CD4-positive, CD25-positive, alpha-beta regulatory T cell (primary cell): ENCODE measurements at places on chromosomes 2 and 18. TPM values are rescaled to one million over a fixed set of nuclear protein-coding genes. Genes with fewer than 3 reads are reported as not detected.

DNA sequence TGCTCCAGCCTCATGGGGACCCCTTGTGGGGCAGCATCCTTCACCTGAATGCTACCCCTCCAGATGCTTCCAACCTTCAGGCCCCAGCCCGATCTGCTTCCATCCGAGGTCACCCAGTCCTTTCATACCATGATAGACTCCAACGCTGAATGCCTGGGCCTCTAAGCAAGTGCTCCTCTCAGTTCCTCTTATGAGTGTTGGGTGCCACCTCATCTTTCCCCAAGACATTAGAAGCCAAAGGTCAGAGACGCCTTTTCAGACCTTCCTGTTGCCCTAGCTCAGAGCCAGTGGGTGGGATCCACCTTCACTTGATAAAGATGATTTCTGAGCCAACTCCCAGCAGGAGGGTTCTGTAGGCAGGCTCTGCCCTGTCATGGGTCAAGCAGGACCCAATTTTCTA is 174.5 kb upstream of the MGAT5 start:
- no peak overlapping the region for H3K27ac ChIP-seq
- no peaks in the 10 kb centered on the region for H3K4me1 ChIP-seq
- no peak for DNase-seq
- peaks cover 3% of the 10 kb centered on the region for H3K27me3 ChIP-seq
- no peak overlapping the region for H3K4me3 ChIP-seq
- H3K36me3 ChIP-seq, result no peaks in the 10 kb centered on the region

- H3K27me3 ChIP-seq, result no peaks in the 10 kb centered on the region
- no peak for DNase-seq
- no peak overlapping the region for H3K4me3 ChIP-seq
- no peak overlapping the region for H3K27ac ChIP-seq
- no peaks in the 10 kb centered on the region for H3K4me1 ChIP-seq
Observed at GRCh38 chr2:11856095-11856494, 109.7 kb downstream of the LPIN1 start.

DNA sequence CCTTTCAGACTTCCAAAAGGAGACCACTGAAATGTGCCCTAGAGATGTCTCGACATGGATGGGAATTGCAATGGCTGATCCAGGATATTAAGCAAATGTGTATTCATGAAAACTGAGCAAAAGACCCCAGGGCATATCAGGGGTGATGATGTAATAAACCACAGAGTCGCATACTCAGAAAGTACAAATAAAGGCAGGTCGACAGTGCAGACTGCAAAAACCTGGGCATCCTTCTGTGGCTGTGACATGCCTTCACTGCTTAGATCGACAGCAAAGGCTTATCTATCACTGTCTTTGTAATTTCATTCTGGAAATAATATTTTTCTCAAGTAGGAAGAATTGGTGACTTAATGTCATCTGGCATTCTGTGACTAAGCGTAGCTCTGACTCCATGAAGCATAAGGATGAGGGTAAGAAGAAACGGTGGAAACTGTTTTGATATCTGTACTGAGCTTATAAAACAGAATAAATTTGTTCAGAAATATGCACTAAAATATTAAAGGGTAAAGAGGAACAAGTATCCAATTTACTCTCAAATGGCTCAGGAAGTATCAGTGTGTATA is 115.6 kb upstream of the NRP2 start:
- no peak for DNase-seq
- no peaks in the 10 kb centered on the region for H3K36me3 ChIP-seq
- no peak overlapping the region for H3K27ac ChIP-seq
- H3K27me3 ChIP-seq, result no peaks in the 10 kb centered on the region
- no peaks in the 10 kb centered on the region for H3K4me1 ChIP-seq

DNA sequence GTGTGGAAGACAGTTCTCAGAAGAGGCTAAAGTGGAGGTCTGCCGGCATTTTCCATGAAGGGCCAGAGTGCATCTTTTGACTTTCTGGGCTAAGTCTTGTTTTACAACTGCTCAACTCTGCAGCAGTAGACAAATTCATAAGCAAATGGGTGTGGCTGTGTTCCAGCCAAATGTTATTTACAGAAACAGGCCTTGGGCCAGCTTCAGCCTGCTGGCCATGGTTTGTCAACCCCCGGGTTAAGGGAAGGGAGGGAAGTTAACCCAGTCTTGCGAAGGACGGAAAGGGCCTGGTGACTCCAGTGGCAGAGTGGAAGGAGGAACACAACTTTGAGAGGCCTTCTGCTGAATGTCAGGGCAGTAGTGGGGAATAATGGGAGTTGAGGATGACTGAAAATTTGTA is 34.3 kb upstream of the NCKAP5 start:
- no peak for DNase-seq
- H3K4me3 ChIP-seq, result no peak overlapping the region
- no peaks in the 10 kb centered on the region for H3K4me1 ChIP-seq
- no peaks in the 10 kb centered on the region for H3K27me3 ChIP-seq

DNA sequence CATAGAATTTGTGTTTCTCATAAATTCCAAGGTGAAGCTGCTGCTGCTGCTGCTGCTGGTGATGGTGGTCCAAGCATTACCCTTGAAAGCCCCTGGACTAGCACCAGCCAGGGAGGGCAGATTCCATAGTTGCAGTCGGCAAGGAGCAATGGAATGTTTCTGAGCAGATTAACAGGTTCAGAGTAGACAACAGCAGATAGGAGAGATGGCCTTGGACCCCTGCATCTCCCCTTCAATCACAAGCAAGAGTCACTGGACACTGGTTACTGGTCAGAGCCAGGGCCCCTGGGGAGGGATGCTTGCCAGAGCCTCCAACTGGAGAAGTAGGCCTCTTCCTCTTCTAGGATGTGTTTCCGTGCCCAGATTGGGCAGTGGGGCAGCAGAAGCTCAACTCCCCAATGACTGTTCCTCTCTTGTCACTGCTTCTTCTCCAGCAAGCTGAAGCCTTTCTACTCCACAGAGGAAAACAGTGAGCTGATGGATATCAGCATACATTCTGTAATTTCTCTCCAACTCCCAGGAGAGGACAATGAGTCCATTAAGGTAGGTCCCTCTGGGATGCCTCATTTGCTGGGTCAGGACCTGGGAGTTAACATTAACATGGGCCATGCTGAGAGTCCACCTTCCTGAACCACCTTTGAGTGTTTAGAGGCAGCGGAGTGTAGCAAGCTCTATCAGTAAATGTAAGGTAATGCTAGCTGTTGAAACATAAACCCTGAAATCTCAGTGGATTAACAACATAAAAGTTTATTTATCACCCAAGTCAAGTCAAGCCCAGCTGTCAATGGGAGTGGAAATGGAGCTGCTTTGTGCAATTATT is 35.3 kb downstream of the MROH2A start:
- no peaks in the 10 kb centered on the region for H3K27me3 ChIP-seq
- no peaks in the 10 kb centered on the region for H3K4me1 ChIP-seq
- no peak overlapping the region for H3K4me3 ChIP-seq
- H3K36me3 ChIP-seq, result no peaks in the 10 kb centered on the region
- DNase-seq, result no peak
- no peak overlapping the region for H3K27ac ChIP-seq

DNA sequence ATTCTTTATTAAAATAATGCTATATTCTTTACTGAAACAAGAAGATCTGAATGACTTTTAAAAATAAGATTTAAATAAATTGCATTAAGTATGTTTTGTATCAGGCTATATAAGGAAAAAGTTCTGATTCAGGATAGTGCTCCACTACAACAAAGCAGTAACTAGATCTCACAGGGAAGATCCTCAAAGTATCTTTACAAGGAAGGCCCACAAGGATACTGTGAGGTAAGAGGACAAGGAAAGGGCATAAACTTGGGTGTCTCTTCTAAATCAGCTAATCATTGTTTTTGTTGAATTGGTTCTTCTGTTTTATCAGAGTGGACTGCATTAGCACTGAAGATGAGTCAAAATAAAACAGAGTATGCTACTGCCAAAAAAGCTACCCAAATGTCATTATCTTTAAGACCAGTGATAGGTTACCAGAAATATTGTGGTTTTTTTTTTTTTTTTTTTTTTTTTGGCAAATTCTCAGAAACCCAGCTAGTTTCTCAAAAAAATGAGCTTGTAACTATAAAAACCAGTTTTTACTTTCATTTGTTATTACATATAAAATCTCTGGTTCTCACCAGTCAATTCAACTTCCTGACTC is 160.9 kb downstream of the BAZ2B start:
- no peak overlapping the region for H3K27ac ChIP-seq
- peak; percentile 78 for DNase-seq
- peaks cover 25% of the 10 kb centered on the region for H3K4me1 ChIP-seq
- no peak overlapping the region for H3K4me3 ChIP-seq
- no peaks in the 10 kb centered on the region for H3K27me3 ChIP-seq

DNA sequence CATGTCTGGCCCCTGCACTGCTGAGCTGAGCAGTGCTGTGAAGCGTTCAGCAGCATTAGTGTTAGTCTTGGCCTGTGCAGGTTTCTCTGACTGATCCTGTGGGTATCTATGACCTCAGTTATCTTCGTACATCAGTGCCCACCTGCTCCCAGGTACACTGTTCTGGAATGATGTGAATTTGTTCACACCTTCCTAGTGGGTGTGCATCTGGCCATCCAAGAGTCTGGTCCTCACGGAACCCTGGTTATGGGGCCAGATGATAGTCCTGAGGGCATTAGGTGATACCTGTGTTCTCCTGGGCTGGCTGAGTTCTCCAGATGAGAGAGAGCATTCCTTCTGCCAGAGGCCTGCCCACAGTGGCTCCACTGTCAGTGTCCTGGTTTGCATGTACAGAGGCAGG is 57.2 kb downstream of the INPP4A start:
- no peak for DNase-seq
- H3K27ac ChIP-seq, result no peak overlapping the region
- no peaks in the 10 kb centered on the region for H3K27me3 ChIP-seq
- H3K4me3 ChIP-seq, result no peak overlapping the region

GRCh38 chr2:9674891-9675414 is 44.2 kb upstream of the YWHAQ start:
- no peak for DNase-seq
- no peaks in the 10 kb centered on the region for H3K4me1 ChIP-seq
- no peaks in the 10 kb centered on the region for H3K36me3 ChIP-seq
- H3K4me3 ChIP-seq, result no peak overlapping the region

DNA sequence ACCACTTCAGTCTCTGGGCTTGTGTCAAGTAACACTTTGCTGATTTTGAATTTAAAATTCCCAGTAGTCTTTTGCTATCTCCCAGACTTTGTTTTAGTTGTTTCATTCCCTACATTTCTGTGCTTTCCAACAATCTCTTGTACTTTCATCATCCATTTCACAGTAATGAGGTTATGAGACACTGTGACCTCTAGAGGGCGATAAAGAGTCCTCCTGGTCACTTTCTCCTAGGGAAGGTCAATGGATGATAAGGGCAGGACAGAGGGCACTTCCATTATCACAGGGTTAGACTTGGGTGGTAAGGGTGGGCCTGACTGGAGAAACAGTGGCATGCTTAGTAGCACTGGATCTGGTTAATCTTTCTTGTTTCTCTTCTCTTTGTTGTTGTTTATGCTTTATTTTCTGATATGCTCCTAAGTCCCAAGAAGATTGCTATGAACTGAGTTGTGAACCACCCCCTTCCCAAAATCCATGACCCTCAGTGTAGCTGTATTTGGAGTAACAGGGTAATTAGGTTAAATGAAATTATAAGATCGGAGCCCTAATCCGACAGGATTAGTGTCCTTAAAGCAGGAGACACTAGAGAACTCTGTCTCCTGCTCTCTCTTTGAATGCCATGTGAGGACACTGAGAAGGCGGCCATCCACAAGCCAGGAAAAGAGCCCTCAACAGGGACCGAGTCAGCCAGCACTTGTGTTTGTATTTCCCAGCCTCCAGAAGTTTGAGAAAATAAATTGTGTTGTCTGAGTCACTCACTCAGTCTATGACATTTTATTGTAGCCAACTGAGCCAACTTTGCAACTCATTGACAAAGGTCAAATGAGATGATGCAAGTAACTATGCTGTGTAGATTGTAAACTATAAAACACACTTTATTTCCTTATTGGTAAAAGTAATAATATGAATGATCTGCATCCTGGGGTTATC is 779.2 kb downstream of the CNTNAP5 start:
- H3K4me3 ChIP-seq, result no peak overlapping the region
- no peak overlapping the region for H3K27ac ChIP-seq
- H3K27me3 ChIP-seq, result no peaks in the 10 kb centered on the region
- H3K36me3 ChIP-seq, result no peaks in the 10 kb centered on the region
- DNase-seq, result no peak
- no peaks in the 10 kb centered on the region for H3K4me1 ChIP-seq

GRCh38 chr2:9885036-9885684 is 41.9 kb downstream of the TAF1B start:
- DNase-seq, result no peak
- H3K27ac ChIP-seq, result no peak overlapping the region
- no peaks in the 10 kb centered on the region for H3K4me1 ChIP-seq
- no peaks in the 10 kb centered on the region for H3K27me3 ChIP-seq

DNA sequence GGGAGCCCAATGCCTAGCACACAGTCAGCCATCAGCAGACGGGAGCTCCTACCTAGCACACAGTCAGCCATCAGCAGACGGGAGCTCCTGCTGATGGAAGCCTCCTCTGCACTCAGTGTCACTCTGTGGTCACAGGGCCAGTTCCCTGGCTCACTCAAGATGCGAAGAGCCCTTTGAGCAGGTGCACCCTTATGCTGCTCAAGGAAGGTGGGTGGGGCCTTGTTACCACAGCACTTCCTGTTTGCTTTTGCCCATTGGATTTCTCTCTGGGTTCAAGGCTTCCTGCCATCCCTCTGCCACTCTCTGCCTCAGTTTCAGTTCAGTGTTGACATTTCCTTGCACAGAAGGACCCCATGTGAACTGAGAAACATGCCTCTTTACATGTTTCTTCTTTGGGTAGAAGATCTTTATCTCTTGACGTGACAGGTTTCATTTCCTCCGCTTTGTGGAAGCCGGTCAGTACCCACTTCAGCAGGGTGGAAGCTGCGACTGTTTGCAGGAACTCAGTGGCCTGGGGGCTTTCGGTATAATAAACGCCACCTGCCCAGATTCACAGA is 11.6 kb downstream of the TRIB2 start:
- peaks cover 92% of the 10 kb centered on the region for H3K4me1 ChIP-seq
- H3K27me3 ChIP-seq, result no peaks in the 10 kb centered on the region
- peak; percentile 90 for DNase-seq
- H3K36me3 ChIP-seq, result peaks cover 89% of the 10 kb centered on the region

GATA6 gene
- total RNA-seq, result 0.10 TPM

BMPR2 gene
- 24.9 TPM for total RNA-seq

CHRNA1 gene
- 0.25 TPM for total RNA-seq

CTAGE1 gene
- total RNA-seq, result not detected

NLRC4 gene
- total RNA-seq, result not detected

ACTG2 gene
- 0.64 TPM for total RNA-seq
